Hepatocyte (in vitro differentiated cells): ENCODE measurements at places on chromosomes 2 and 18. TPM values are rescaled to one million over a fixed set of nuclear protein-coding genes. Genes with fewer than 3 reads are reported as not detected.
A peak's percentile ranks its signal among the peaks of the same experiment; 100 is the strongest.

The GALR1 gene
- not detected in 2 replicates for polyA plus RNA-seq

The WDFY1 gene
- polyA plus RNA-seq: 40.4 and 45.6 TPM in 2 replicates

DNA sequence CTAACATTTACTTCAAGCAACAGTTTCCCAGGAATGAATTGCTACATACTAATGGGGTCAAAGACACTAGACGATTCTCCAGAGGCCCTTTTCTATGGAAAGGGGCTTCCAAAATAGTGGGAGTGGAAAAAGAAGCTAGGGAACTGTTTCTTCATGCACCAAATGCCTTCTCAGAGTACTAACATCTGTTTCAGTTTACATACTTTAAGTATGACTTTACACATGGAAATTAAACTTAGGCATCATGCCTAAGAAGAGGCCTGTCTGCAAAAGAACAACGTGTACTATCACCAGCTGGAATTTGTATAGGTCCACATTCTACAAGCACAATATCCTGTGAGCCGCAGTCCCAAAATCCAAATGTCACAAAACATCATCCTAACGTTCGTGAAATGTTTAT is 29.4 kb upstream of the WDR75 start:
- peak; percentile 52 for DNase-seq
- H3K27me3 ChIP-seq: no peaks in the 10 kb centered on the region
- H3K36me3 ChIP-seq: no peaks in the 10 kb centered on the region
- no peak overlapping the region for H3K4me3 ChIP-seq

GRCh38 chr2:2275451-2275850 is 55.6 kb downstream of the MYT1L start:
- H3K4me1 ChIP-seq: no peaks in the 10 kb centered on the region
- no peaks in the 10 kb centered on the region for H3K27me3 ChIP-seq
- no peak overlapping the region for H3K27ac ChIP-seq
- no peaks in the 10 kb centered on the region for H3K36me3 ChIP-seq

The ANKRD36 gene
- 9.3 and 12.1 TPM in 2 replicates for polyA plus RNA-seq

The ASTL gene
- not detected in 2 replicates for polyA plus RNA-seq

The HOXD9 gene
- 3.0 and 4.7 TPM in 2 replicates for polyA plus RNA-seq

The CACNB4 gene
- polyA plus RNA-seq: 0.85 and 1.8 TPM in 2 replicates

- H3K27ac ChIP-seq: no peak overlapping the region
- DNase-seq: no peak
- no peaks in the 10 kb centered on the region for H3K36me3 ChIP-seq
- no peaks in the 10 kb centered on the region for H3K4me1 ChIP-seq
- H3K4me3 ChIP-seq: no peak overlapping the region
- H3K27me3 ChIP-seq: no peaks in the 10 kb centered on the region
Measured at GRCh38 chr2:229417916-229418315, 146.8 kb upstream of the PID1 start.

DNA sequence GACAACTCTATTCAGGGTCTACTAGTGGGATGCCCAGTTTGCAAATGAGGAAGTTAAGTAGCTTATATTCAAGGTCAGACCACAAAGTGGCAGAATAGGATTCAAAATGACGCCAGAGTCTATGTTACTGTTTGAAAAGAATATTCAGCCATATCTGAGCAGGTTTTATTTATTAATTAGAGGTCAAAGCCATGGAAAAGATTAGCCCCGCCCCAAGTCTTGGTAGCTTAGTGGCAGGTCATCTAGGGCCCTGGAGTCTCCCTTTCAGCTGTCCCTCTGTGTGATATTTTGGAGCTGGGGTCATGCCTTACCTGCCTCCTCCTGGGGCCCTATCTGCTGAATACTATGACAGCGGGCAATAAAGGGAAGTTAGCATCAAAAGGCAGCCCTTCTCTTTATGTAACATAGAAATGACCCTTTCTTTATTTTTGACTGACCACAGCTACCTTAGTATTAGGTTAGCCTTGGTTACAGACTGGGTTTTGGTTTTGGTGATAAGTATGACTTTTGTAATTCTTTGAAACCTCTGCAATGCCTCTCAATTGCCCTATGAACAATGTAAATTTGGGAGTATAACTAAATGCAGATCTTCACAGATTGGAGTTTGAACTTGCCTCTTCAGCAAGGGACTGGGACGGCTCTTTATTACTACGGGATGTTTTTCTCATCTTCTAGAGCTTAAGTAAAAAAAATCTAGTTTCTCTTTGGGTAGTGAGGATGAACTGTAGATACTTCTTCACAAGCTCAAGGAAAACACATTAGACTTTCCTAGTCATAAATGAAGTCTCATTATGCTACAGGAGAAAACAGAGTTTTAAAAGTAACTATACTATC is 153.0 kb upstream of the ITGA4 start:
- H3K4me3 ChIP-seq: no peak overlapping the region
- no peaks in the 10 kb centered on the region for H3K36me3 ChIP-seq
- no peaks in the 10 kb centered on the region for H3K27me3 ChIP-seq
- DNase-seq: no peak
- no peak overlapping the region for H3K27ac ChIP-seq
- no peaks in the 10 kb centered on the region for H3K4me1 ChIP-seq

DNA sequence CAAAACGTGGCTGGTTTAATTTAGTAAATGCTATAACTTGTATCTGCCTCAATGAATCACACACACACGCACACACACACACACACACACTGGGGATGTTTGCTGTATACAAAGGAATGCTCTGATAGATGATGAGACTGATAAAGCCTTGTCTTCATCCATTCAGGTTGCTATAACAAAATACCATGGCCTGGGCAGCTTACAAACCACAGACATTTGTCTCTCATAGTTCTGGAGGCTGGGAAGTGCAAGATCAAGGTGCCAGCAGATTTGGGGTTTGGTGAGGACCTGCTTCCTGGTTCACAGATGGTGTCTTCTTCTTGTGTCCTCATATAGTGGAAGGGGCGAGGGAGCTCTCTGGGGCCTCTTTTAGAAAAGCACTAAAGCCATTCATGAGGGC is 149.5 kb upstream of the HDAC4 start:
- DNase-seq: no peak
- peaks cover 18% of the 10 kb centered on the region for H3K27me3 ChIP-seq
- no peak overlapping the region for H3K27ac ChIP-seq
- no peaks in the 10 kb centered on the region for H3K4me1 ChIP-seq

The IGFBP5 gene
- polyA plus RNA-seq: 113 TPM in 2 replicates

DNA sequence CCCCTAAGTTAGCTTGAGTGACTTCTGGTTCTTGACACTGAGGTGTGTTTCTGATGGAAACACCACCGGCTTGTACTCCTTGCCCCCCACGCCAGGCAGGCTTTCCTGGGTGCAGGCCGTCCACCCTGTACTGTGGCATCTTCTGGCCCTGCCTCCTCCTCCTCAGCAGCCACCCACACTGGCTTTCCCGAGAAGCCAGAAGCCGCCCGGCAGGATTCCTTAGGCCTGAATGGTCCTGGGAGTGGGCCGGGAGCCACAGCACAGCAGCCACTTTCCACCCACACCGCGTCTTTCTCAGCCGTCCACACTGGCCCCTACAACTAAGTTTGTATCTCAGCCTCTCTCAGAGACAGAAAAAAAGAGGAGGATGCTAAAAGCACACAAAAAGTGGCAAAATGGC is 2.1 kb upstream of the HSBP1L1 start:
- H3K36me3 ChIP-seq: no peaks in the 10 kb centered on the region
- H3K4me3 ChIP-seq: no peak overlapping the region
- peaks cover 20% of the 10 kb centered on the region for H3K4me1 ChIP-seq
- H3K27ac ChIP-seq: peak overlapping the region; percentile 31
- no peaks in the 10 kb centered on the region for H3K27me3 ChIP-seq

DNA sequence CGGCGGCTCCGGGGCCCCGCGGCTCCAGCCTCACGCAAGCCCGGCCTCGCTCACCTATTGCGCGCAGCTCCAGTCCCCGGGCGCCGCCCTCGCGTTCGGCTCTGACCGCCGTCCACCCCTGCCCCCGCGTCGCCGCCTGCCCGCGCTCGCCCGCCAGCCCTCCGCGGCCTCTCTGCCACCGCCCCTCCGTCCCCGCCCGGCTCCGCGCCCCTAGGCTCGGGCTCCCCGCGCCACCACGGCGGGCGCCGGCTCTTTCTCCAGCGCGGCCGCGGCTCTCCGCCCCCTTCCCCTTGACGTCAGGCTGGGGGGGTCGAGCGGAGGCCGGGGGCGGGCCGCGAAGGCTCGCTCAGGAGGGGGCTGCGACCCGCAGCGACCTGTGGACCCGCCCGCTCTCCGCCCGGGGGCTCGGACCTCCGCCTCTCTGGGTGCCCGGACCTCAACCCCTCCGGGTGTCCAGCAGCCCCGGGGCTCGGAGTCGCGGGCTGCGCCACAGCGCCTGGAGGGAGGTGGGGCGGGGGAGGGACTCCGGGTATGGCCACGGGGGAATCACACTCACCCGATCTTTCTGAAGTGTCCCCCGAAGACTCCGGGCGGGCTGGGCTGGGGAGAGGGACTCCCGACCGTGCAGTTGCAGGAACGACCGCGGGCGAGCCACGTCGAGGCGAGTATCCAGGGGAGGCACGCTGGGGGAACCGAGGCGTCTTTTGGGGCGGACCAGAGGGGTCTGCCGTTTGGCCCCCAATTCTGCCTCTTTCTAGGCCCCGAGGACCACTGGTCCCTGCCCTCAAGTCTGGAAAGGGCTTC is at the start of gene SEMA4C:
Gene SEMA4C (minus strand): TSS at position 259 of the 804 bp plus-strand sequence. CDS start 2,194 bp downstream, outside the sequence.
- H3K27me3 ChIP-seq: no peaks in the 10 kb centered on the region
- H3K4me1 ChIP-seq: peaks cover 44% of the 10 kb centered on the region
- peak within 1 kb of the TSS; percentile 100 for H3K27ac ChIP-seq
- no peaks in the 10 kb centered on the region for H3K36me3 ChIP-seq
- peak within 1 kb of the TSS; percentile 100 for H3K4me3 ChIP-seq

DNA sequence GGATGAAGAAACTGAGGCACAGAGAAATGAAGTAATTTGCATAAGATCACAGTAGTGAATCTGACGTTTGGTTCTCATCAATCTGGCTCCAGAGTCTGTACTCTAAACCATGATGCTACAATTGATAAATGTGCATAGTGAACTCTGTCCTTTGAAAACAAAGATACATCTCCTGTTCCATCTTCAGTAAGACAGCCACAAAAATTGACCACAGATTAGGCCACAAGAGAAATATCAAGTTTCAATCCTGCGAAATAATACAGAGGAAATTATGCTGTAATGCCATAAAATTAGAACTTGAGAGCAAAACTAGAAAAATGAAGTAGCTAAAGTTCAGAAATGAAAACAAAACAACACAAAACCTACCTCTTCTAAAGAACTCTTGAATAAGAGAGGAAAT is 28.4 kb downstream of the FAM98A start:
- no peaks in the 10 kb centered on the region for H3K4me1 ChIP-seq
- no peak overlapping the region for H3K4me3 ChIP-seq
- no peaks in the 10 kb centered on the region for H3K27me3 ChIP-seq
- DNase-seq: no peak
- H3K36me3 ChIP-seq: no peaks in the 10 kb centered on the region

GRCh38 chr2:226916669-226917068 is 80.8 kb downstream of the RHBDD1 start:
- no peak overlapping the region for H3K4me3 ChIP-seq
- H3K27ac ChIP-seq: no peak overlapping the region
- no peak for DNase-seq
- H3K27me3 ChIP-seq: no peaks in the 10 kb centered on the region
- H3K4me1 ChIP-seq: no peaks in the 10 kb centered on the region

The THOC1 gene
- polyA plus RNA-seq: 28.9 and 32.9 TPM in 2 replicates

GRCh38 chr2:170512266-170512665 is 202.9 kb upstream of the SP5 start:
- H3K27me3 ChIP-seq: no peaks in the 10 kb centered on the region
- DNase-seq: no peak
- H3K4me1 ChIP-seq: no peaks in the 10 kb centered on the region
- no peak overlapping the region for H3K27ac ChIP-seq
- no peak overlapping the region for H3K4me3 ChIP-seq
- no peaks in the 10 kb centered on the region for H3K36me3 ChIP-seq

DNA sequence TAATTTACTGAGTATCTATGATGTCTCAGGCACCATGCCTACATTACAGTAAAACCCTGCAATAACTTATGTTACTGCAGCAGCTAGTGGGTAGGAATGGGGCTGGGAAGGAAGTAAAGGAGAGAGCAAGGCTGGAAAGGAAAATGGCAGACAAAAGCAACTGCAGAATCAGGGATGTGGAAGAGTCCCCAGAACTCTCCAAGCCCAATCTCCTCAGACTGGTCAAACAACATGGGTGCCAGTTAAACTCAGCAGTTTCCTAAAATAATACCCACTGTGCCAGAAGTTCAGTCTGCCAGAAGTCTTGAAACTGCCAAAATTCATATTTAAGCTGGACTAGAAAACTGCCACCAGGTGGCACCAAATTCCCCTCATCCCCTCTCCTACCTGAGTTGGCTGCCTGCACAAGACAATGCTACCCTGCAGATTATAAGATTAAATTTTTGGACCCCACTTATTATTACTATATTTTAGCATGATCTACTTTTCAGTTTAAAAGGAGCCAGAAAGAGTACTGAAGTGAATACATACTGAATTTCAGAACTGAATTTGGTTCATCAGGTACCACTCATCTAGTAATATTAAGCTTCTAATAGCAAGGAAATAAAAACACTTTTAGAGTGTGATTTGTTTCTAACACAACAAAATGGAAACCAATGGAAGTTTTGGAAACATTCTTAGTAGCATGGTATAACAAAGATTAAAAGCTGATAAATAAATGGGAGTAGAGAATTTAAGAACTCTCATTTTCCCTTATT is 86.8 kb upstream of the DNER start:
- H3K36me3 ChIP-seq: no peaks in the 10 kb centered on the region
- no peak overlapping the region for H3K27ac ChIP-seq
- no peaks in the 10 kb centered on the region for H3K27me3 ChIP-seq
- DNase-seq: peak; percentile 78
- no peak overlapping the region for H3K4me3 ChIP-seq

The KCNS3 gene
- polyA plus RNA-seq: 2.7 and 4.8 TPM in 2 replicates

- no peaks in the 10 kb centered on the region for H3K27me3 ChIP-seq
- H3K36me3 ChIP-seq: no peaks in the 10 kb centered on the region
- H3K27ac ChIP-seq: no peak overlapping the region
- DNase-seq: no peak
- H3K4me3 ChIP-seq: no peak overlapping the region
Measured at GRCh38 chr2:126822115-126822514, 76.6 kb upstream of the TEX51 start.

The RPRD1A gene
- polyA plus RNA-seq: 23.3 and 23.7 TPM in 2 replicates

- peak overlapping the region; percentile 88 for H3K27ac ChIP-seq
- peaks cover 28% of the 10 kb centered on the region for H3K4me1 ChIP-seq
Measured at GRCh38 chr18:77114415-77115191, 18.0 kb downstream of the MBP start.

The KCNE4 gene
- polyA plus RNA-seq: 47.1 and 51.4 TPM in 2 replicates

DNA sequence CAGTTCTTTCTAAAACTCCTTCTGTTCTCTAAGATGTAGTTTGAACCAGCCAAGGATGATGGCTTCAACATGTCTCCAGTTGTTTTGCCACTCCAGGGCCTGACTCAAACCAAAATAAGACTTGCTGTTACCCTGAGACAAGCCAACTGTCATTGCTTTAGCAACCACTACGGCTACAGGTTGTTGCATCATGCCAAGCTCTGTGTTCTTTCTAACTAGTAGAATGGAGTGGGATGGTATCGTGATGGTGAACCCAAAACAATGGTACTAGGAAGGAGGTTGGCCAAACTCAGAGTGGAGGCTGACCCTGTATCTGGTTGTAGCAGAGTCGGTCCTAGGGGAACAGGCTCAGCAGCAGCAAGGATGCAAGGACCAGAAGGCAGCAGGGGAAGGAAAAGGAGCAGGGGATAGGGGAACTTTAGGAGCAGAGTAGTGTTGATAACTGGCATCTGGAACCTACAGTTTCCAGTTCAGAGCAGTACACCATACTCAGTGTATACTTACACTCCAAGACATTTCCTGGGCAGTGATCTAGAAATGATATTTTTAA is 51.6 kb downstream of the PDK1 start:
- H3K27ac ChIP-seq: no peak overlapping the region
- DNase-seq: no peak
- H3K27me3 ChIP-seq: no peaks in the 10 kb centered on the region
- H3K4me3 ChIP-seq: no peak overlapping the region

The AOX1 gene
- 4.7 and 5.6 TPM in 2 replicates for polyA plus RNA-seq
